ENCODE measurements at places on chromosomes 2 and 18.

- no peak for DNase-seq
Measured at GRCh38 chr18:45151645-45152044, 463.6 kb upstream of the SLC14A2 start.

GRCh38 chr18:40866013-40866645 is 1088.9 kb upstream of the PIK3C3 start:
- DNase-seq = no peak

- peak; percentile 42 for DNase-seq
Measured at GRCh38 chr18:6920099-6920955, 190.8 kb downstream of the ARHGAP28 start.

DNA sequence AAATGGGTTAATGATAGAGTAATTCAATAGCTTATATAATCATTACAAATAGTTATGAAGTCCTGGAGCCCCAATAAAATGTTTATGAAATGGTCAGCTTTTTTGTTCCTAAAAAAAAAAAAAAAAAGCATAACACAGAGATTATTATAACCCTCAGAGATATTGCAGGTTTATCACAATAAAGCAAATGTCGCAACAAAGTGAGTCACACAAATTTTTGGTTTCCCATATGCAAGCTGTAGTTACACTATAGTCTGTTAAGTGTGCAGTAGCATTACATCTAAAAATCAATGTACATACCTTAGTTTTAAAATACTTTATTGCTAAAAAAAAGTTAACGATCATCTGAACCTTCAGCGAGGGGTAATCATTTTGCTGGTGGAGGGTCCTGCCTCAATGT is 20.0 kb downstream of the WDFY1 start:
- DNase-seq = no peak

- no peak for DNase-seq
Measured at GRCh38 chr2:52034706-52035105, 1002.8 kb upstream of the NRXN1 start.

DNA sequence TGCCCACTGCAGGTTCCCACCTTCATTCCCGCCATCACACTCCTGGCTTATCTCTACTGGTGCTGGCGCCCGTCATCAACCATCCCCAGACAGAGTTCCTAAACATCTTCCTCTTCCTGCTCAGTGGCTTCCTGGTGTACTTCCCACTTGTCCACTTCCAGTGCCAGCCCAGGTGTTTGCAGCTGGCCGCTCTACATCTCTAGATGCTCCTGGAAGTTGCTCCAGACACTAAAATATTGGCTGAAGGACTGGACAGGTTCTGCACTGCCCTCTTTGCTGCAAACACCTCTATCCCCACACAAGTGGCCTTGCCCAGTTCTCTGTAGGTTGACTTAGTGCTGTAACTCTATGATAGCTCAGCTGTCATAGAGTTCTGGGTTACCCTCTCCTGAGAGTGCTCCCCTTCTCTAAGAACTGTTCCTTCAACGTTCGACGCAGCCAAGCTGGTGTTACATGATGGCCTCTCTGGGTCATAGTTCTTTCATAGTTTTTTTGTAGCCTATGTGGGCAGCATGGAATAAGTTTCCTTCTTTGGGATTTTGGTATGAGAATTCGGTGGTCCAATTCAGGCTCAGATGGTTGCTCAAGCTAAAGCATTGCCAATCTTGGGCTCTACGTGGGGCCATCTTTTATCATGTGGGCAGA is 45.8 kb upstream of the PUM2 start:
- DNase-seq = no peak

DNA sequence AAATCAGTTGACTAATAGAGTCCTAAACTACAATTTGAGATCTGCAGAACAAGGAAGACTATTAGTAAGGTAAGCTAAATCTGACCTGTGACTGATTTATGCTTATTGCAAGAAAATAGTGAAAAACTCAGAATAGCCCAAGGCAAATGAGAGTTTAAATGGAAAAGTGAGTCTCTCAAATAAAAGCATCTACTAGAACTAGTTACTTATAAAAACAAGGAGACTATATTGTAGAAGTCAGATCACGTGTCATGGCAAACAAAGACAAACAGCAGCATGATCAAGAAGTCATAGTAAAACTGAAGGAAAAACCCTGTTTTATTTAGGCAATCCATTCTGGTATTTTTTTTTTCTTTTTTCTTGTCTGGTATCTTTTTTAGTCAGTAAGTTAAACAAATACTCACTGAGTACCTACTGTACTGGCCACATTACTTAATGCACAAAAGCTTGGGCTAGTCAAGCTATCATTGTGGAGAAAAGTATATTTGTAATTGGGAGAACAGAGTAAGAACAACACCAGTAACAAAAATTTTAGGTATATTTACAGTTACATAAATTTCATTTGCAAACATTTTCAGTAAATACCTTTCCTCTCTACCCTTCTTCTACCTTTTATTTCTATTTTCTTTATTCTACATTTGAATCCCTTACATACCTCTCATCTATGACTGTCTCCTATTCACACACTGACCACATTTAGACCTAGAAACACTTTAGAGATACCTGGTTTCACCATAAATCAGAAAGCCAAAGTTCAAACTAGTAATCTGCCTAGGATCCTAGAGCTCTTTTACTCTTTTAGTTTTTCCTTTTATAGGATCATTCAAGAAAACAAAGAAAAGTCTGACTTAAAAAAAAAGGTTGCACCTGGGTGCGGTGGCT is 23.7 kb downstream of the CCDC88A start:
- DNase-seq = no peak

GRCh38 chr18:9722691-9723090 is 14.6 kb downstream of the RAB31 start:
- DNase-seq = no peak

DNA sequence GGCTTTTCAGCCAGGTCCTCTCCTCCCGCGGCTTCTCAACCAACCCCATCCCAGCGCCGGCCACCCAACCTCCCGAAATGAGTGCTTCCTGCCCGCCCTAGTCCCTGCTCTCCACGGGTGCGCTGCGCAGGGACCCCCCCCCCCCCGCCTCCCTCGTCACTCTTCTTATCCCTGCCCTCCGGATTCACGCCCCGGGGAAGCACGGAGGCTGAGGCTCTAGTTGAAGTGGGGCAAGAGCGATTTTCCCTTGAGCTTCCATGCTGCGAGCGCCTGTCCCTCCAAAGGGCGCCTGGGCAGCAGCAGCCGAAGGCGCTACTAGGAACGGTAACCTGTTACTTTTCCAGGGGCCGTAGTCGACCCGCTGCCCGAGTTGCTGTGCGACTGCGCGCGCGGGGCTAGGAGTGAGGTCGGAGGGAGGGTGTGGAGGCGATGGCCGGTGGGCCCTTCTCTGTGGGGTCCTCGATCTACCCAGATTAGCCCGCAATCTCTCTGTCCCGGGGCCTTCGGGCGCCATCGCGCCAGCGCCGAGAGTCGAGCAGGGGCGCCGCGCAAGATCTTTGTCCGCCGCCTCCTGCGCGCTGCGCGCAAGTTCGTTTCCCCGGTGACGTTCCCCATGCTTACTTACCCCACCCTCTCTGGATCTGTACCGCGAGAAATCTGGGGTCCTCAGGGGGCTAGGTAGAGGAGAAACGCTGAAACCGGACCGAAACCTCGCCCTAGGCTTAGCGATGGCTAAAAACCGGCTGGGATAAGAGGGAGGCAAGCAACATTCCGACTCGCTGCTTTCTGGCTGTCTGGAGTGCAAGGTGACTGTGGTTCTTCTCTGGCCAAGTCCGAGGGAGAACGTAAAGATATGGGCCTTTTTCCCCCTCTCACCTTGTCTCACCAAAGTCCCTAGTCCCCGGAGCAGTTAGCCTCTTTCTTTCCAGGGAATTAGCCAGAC is 677 bp downstream of the GAD1 start:
- DNase-seq = peak; percentile 60

DNA sequence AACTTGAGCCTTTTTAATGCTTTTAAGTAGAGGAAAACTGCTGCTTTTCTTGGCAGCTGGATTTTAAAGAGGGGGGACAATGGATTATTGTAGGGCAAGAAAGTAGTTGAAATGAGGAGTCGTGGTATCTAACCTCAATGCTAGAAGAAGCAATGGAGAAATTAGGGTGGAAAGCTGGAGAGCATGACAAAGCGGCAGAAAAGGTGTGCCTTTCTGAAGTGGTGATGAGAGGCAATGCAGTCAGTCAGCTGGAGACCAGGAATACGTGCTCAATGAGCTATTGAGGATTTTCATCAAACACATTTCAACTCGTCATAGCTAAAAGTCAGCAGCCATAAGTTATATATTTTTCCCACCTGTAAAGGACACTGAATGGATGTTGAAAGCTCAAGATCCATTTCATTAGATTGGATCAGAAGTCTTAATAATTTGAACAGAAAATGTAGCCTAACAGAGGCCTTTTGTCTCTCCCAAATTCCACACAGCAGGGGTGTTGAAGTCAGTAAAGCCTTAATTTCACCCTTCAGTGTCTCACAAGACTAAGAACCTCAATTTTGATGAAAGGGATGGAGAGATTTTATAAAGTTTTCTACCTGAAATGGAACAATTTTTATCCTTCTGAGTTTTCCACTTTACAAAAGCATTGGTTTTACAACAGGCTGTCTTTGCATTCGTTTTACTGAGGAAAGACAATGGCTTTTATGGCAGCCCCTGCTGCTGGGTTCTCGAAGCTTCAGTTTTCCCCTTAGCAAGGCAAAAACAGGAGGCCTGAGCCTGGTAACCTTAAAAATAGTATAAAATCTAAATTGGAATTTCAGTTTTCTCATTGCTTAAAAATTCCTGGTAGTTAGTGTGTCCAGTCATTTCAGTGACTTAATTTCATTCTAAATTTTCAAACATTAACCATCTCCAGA is 131.1 kb downstream of the CCDC102B start:
- DNase-seq = no peak

GRCh38 chr18:39699340-39699964 is 2133.9 kb upstream of the CELF4 start:
- no peak for DNase-seq

GRCh38 chr2:121293450-121294325 is 8.7 kb upstream of the TFCP2L1 start:
- no peak for DNase-seq

DNA sequence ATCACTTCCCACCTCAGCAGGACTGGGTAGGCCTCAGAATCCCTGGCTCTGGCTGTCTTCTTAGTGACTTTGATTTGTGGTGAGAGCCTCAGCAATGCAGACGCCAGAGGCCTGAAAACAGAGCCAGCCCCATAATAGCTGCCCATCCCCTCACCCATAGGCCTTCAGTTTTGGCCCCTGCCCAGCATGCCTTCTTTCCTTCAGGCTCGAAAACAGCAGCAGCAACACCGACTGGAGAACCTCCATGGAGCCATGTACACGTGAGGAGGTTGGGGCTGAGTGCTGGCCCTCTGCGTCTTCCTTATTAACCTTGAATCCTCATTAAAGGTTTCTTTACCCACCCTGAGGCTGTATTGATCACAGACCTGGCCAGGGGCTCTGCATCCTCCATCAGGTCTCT is 1.7 kb downstream of the RNF181 start:
- no peak for DNase-seq

GRCh38 chr18:79912409-79912991 is 39.0 kb downstream of the SLC66A2 start:
- no peak for DNase-seq

- no peak for DNase-seq
Measured at GRCh38 chr2:130836501-130837174, at the start of gene ARHGEF4. TSS of gene ARHGEF4 (plus strand) at chr2:130836914. CDS start at chr2:130836954, 40 bp downstream.

DNA sequence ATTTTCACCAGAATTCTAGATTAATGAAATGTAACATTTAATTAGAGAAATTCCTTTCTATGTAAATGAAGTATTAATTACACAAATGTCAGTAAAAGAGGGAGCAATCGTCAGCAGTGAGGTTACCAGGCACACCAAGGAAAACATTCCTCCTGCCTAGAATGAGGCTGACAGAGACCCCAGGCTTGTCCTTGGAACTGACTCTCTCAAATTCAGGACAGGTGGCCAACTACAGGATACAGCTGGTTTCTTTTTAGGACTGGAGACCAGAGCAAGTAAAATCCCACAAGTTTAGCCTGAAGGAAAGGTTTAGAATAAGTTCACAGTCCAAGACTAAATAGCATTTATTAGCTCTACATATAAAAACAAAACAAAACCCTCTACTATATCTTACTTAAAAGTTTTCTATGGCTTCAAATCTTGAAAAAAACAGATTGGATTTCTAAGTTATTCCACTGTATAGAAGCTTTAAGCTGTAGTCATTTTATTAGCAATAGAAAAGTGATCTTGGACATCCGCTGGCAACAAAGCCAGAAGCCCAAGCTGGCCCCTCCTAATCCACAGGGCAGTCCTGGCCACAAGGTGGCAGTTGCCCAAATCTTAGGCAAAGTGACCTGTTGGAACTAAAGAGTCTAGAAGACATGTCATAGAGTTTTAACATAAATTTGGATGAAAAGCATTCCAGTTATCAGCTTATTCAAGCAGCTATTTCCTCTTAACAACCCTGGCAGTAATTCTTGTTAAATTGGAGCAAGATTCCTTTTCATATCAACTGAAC is 81.0 kb downstream of the SP3 start:
- peak; percentile 47 for DNase-seq

- DNase-seq = no peak
Measured at GRCh38 chr2:15732341-15733077, 140.8 kb downstream of the DDX1 start.

GRCh38 chr2:43420389-43420801 is 175.4 kb downstream of the THADA start:
- DNase-seq = no peak

DNA sequence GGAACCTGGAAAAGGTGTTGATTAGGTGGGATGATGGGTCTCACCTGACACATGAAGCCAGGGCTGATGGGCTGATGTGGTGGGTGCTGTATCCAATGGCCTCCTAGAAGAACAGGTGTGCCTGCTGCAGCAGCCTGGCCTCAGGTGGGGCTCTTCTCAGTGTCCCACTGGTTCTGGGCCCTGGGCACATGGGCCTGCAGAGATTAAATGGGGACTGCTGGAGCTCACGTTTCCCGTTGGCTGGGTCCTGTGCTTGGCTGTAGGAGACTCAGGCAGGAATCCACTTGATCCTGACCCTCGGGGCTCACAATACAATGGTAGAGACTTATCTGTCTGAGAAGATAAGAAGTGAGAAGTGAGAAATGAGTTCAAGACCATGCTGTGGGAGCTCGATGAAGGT is 170.9 kb downstream of the KCNS3 start:
- DNase-seq = no peak

- DNase-seq = no peak
Measured at GRCh38 chr2:26840937-26841610, 6.9 kb upstream of the DPYSL5 start.

- DNase-seq = no peak
Measured at GRCh38 chr18:57328665-57329064, 23.7 kb upstream of the ST8SIA3 start.

GRCh38 chr2:24986372-24986771 is 14.6 kb upstream of the DNAJC27 start:
- DNase-seq = no peak

DNA sequence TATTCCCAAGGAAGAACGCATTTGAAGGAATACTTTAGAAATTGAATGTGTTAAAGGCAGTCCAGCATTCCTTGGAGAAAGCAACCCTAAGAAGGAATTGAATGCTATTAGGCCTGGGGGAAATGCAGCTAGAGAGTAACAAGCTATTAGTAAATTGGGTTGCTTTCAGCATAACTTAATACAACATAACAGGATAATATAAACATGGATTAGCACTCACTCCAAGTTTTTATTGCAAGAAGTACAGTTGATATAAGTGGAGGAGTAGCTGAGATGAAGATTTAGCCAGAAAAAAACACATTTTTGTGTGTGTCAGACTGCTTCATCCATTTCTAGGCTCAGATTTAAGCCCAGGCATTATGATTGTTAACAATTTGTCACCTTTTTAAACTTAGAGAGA is 314.6 kb downstream of the MEIS1 start:
- DNase-seq = no peak
